GDM1 (cell line): ENCODE measurements at places on chromosomes 11 and 22.

- no peak for DNase-seq
Measured at GRCh38 chr11:10697323-10697620, 3.7 kb upstream of the IRAG1 start.

GRCh38 chr22:46464701-46465344, 72.6 kb downstream of the CELSR1 start:
- DNase-seq: no peak

DNA sequence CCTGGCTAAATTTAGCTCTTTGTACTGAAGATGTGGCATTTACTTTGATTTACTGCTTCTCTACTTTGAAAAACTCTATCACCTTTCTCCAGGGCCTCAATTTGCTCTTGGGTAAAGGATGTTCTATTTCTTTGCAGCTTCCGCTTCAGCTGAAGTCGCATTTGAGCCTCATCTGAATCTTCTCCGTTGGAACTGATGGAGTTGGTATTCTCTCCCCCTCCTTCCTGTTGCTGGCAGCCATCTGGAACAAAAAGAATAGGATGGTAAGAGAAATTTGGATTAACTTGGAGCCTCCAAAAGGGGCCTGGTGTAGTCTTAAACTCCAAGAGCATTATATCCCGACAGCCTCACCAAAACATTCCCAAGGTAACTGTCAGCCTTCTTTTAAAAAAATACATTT, 16.6 kb downstream of the PAX6 start:
- DNase-seq: no peak

- no peak for DNase-seq
Measured at GRCh38 chr11:120815319-120816100, 208.4 kb upstream of the TBCEL start.

DNA sequence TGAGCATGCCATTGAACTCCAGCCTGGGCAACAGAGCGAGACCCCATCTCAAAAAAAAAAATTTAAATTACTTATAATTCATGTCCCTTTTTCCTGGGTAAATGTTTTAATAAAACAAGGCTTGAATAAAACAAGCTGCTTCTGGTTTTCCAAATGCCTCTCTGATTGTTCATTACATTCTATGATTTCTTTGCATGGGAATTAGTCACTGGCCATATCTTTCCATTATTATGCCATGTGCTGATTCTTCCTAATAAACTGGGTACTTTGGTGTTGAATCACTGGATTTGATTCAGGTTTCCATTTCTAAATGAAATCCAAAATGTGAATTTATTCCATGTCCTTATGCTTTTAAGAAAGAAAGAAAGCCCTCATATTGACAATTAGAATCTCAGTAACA, 42.6 kb downstream of the ZNF215 start:
- DNase-seq: no peak

DNA sequence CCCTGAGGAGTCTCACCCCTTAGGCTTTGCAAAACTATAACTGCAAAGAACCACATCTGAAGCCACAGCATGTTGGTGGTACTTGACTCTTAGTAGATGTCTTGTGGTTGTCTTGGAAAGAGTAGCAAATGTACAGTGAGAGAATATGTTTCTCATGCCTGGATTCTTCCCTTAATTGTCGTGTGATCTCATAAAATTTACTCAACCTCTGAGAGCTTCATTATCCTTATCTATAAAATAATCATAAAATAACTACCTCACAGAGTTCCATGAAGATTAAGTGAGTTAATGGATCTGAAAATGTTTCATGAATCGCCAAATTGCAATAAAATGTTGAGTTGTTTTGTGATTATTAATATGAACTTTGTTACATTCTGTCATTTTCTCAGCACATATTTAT, 491.5 kb downstream of the METTL15 start:
- no peak for DNase-seq

DNA sequence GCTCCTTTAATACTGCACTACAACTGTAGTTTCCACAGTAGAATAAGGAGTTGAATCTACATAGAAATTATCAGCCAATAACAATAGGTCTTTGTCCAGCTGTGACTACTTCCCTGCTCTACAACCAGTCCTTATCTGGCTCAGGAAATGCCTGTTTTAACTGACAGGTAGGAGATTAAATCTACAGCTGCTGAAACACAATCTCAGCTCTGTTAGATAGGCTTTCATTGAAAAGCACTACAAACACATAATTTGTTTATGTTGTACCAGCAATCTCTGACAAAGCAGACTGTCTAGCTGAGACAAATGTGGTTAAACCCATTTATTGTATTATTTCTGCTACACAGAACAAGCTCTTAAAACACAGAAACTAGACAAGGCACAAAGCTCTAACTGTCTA, 230.0 kb downstream of the SOX6 start:
- DNase-seq: no peak

DNA sequence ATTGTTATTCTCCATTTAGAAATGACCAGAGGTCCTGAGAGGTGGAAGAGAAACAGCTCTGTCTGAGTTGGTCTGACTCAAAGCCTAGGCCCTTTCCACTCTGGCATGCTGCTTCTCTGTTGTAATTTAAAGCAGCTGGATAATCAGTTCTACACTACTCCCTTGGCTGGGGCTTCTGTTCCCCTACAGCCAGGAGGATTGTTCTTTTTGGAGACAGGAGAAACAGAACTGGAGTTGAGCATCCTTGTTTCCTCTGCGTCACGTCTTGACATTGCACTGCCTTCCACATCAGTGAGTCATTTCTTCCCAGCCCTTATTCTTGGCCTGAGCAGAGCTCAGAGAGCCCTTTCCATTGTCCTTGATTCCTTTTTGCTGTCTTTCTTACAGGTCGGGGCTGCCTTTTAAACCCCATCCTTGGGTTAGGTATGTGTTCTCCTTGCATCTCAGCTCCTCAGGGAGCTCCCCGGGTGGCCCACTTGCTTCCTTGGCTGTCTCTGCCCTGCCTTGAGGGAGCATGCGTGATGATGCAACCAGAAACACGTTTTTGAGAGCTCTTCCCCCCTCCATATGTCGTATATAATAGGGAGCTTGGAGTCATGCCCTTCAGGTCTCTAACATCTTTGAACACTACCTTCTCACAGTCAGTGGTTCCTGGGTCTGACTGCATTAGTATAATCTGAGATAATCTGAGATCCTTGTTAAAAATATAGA, 35.7 kb downstream of the CYB5R2 start:
- no peak for DNase-seq

GRCh38 chr11:13364388-13364787, 86.8 kb downstream of the BMAL1 start:
- no peak for DNase-seq

- no peak for DNase-seq
Measured at GRCh38 chr22:42317008-42317407, 46.6 kb upstream of the TCF20 start.

- no peak for DNase-seq
Measured at GRCh38 chr11:18368221-18368620, 26.1 kb upstream of the LDHA start.

GRCh38 chr11:76579056-76579751, 91.3 kb downstream of the LRRC32 start:
- DNase-seq: no peak

DNA sequence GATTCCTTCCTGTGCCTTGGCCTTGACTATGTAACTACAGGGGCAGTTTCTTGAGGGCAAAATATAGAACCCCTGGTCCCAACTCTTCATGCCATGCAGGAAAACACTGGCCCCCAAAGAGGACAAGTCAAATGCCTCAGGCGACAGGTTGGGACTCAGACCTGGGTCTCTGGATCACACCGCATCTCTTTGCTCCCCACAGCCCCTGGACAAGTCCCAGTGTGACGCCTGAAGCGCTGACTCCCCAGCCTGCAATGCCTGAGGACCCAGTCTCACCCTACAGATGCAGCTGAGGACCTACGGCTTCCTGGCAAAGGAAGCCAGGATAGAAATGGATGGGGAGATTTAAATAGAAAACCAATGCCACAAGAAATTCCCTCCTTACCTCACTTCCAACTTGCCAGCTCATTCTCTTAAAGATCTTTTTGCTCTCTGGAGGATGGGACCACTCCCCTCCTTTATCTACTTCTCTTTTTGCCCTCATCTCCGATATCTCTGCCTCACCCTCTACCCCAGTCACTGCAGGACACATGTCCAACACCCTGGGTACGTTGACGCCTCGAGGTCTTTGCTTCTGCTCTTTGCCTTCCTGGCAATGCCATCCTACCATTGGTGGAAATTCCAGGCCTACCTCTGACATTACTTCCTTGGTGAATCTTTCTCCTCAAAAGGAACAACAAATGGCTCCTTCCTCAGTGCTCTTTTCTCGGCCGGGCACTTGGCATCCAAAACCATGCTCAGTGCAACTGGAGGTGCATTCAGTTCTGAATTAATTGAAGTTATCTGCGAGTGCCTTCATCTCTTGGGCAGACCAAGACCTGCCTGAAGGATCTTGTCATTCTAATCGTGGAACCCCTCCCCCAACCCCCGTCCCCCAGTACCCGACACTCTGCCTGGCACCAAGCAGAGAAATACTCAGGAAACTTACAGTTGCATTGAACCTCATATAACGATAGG, 2.0 kb upstream of the PRDM11 start:
- DNase-seq: no peak

DNA sequence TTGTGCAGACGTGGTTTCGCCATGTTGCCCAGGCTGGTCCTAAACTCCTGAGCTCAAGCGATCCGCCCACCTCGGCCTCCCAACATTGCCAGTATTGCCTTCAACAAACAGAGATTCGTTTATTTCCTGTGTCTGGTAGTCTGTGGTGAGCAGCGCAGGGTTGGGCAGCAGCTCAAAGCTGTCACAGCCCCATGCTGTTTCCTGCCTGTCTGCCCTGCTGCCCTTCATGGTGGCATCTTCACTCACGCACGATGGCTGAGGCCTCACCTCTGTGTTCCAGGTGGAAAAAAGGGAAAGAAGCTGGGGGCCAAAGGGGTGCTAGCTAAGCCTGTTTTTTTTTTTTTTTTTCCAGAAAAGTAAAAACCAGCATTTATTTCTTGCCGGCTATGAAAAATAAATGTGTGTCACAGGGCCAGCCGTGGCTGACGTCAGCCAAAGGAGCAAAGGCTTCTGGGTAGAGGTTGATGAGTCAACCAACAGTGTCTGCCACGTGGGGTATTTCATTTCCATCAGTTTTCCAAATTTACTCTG, 28.8 kb downstream of the TBC1D22A start:
- DNase-seq: no peak

DNA sequence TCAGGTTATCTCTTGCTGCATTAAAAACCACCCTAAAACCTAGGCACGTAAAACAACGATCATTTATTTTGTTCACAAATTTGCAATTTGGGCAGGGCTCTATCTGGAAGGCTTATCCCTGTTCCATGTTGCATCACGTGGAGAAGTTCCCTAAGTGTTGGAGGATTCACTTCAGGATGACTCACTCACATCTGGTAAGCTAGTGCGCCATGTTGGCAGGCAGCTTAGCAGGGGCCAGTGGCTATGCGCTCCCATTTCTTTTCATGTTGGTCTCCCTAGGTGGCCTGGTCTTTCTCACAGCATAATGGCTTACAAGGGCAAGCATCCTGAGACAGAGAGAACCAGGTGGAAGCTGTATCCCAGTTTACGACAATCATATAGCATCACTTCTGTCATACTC, 226.8 kb downstream of the BLID start:
- DNase-seq: no peak

- DNase-seq: no peak
Measured at GRCh38 chr11:44382656-44383240, 72.8 kb upstream of the ALX4 start.

DNA sequence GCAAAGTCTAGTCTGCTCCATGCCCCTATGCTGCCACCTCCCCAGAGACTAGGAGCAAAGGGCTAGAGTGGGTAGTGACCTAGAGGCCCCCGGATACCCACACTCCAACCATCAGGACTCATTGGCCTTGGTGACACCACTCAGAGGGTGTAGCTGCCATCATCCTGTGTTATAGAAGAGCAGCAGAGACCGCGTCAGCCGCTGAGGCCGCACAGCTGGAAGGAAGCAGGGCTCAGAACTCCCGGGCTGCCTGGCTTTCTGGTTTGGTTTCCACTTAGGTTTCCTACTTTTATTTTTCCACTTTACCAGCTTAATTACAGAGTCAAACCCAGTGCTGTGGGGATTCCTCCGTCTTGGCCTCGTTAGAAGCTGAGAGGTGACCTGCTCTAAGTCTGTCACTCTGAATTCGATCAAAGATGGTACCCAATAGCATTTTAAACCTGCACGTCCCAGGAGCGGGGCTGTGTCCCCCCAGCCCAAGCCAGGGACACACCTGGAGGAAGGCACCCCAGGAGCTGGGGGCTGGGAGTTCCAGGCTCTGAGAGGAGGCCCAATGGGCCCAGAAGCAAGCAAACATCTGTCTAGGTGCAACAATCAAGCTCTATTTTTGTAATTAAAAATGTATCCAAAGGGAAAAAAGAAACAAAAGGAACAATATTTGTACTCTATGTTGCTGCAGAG, 2.1 kb upstream of the CDKN1C start:
- DNase-seq: no peak

DNA sequence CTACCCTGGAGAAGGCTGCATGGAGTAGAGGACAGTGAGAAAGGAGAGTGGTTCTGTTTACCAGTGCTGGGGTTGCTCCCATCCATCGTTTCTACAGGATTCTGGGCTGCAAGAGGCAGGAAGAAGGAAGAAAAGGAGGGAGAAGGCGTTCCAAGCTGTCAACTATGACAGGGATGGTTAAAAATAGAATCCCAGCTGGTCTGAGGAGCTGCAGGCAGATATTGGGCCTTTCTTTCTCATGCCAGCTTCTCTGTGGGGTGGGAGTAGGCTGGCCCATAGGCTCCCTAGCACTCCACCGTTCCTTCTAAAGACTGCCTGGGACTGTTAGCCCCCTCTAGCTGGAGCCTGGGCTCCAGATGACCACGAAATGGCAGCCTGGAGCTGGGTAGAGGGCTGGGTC, 13.6 kb downstream of the CCKBR start:
- no peak for DNase-seq

DNA sequence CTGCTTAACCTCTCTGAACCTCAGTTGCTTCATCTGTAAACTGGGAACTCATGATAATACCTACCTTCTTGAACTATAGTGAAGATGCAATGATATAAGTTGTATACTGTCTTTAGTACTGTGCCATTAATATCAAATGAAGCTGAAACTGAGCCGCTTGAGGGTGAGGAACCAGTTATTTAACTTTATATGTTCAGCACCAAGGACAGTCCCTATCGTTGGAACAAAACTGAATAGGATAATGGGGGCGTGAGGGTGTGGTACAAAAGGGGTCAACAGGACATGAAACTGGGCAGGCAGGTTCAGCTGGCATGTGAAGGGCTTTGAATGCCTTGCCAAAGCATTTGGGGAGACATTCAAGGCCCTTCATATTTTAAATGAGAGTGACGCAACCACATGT, 112.6 kb downstream of the C11orf91 start:
- DNase-seq: no peak
